ENCODE measurements at places on chromosomes 6 and 20.

GRCh38 chr6:80789912-80790570 is 683.6 kb downstream of the BCKDHB start:
- no peak for DNase-seq

DNA sequence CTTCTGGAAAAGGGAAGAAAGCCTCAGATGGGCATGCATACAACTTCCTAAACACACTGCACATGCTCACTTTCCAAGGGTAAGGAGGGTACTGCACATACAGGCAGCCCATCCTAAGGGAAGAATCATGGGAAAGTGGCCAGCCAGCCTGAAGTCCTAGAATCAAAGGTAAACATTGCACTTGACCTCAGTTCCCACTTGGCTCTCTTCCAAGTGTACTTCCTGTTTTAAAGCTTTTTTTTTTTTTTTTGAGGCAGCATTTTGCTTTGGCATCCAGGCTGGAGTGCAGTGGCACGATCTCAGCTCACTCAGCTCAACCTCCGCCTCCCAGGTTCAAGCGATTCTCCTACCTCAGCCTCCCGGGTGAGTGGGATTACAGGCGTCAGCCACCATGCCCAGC is 225.3 kb upstream of the EPHA7 start:
- DNase-seq, result no peak

DNA sequence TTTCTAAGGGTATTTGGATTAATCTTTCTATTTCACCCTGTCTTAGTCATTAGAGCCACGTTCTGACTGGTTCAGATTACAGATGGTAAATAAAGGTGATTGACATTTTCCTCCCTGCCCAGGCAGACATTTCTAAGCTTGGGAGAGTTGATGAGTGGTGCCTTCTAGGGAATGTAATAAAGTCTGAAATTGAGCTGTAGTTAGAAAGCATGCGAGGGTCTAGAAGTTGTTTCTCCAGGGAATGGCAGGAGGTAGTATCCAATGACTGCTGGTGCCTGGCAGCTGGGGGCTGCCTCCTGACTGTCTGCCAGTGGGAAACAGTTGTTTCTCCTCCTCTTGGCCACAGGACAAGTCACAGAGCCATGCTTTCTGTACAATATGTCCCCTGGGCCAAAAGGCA is 14.6 kb downstream of the EDN3 start:
- DNase-seq, result no peak

GRCh38 chr6:54214286-54214685 is 94.0 kb upstream of the TINAG start:
- no peak for DNase-seq

GRCh38 chr6:130827247-130828149 is at the start of gene SMLR1:
SMLR1 (plus strand) TSS chr6:130827406; CDS start chr6:130827414, 8 bp downstream.
- no peak for DNase-seq

DNA sequence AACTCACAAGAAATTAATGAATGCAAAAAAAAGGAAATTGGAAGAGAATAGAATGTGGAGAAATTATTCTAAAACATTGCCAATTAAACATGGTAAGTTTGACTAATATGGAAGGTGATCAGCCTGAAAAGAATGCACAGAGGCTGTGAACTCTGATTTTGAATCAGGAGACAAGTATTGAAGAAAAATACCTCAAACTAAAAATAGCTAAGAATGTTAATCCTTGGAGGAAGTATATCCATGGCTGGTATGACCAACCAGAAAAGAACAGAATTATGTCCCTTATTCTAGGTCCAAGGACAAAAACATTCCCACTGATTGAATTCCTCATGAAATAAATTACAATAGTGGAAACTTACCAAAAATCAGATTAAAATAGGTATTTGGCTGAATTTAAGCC is 7.3 kb upstream of the RIMS1 start:
- peak; percentile 21 for DNase-seq

- no peak for DNase-seq
These were observed 1.1 kb downstream of the CENPB start for GRCh38 chr20:3785240-3786125.

DNA sequence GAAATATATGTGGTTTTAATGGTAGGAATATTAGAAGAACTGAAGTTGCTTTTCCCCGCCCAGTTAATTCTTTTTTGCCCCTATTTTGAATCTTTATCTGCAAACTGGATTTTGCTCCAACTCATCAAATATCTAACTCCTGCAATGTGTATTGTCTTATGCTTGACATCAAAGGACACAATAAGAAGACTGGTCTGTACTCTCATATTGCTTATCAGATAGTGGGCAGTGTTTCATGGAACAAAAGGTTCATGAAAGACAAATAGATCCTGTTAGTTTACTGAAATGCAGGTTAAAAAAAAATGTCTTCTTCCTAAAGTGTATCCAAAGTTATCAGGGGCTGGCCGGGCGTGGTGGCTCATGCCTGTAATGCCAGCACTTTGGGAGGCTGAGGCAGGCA is 27.7 kb upstream of the GTF3C6 start:
- DNase-seq, result no peak

DNA sequence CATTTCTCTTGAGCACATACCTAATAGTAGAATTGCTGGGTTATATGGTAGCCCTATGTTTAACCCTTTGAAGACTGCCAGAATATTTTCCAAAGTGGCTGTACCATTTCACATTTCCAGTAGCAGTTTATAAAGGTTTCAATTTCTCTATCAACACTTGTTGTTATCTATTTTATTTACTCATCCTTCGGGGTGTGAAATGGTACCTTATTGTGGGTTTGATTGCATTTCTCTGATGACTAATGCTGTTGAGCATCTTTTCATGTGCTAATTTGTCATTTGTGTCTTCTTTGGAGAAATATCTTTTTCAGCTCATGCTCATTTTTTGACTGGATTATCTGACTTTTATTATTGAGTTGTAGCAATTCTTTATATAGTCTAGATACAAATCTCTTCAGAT is 5.4 kb downstream of the ENPP4 start:
- no peak for DNase-seq

GRCh38 chr6:160070427-160070826 is 51.2 kb upstream of the SLC22A1 start:
- no peak for DNase-seq

- DNase-seq, result no peak
These were observed at the start of gene NHSL1 for GRCh38 chr6:138499303-138500018. NHSL1 (minus strand) TSS chr6:138499494; CDS start chr6:138499290, 204 bp downstream.

GRCh38 chr6:168841609-168842278 is 400.8 kb downstream of the SMOC2 start:
- DNase-seq, result no peak

DNA sequence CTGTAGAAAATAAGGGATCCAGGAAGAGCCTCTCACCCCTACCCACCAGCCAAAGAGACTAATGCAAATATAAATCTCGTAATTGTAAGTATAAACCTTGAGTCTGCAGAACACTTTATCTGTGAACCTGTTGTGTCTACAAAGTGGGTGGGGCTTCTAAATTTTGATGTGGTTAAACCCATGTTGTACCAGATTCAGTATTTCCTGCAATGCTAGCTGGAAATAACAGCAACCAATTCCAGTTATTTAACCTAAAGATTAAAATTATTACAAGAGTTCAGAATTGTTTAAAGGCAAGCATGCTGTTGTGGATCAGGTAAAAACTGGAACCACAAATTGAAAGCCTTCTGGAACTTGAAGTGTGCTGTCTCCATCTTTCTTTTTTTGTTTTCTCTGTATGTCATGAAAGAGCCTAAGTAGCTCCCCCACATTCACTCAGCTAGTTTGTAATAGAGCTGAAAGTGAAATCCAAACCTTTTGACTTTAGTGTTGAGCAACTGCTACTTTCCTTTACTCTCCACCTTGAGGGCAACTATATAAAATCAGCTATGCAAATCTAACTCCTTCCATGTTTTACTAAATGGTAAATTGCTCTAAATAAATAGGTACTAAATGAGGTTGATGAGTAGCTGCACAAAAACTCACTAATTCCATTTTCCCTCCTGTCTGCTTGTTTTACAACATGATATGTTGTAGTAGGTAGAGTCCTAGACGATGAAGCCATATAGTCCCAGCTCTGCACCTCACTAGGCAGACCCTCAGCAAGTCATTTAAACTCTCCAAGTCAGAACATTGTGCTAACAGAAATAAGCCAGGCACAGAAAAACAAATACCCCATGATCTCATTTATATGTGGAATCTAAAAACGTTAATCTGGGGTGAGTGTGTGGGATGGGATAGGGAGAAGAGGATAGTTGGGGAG is 17.9 kb upstream of the THEMIS start:
- no peak for DNase-seq

DNA sequence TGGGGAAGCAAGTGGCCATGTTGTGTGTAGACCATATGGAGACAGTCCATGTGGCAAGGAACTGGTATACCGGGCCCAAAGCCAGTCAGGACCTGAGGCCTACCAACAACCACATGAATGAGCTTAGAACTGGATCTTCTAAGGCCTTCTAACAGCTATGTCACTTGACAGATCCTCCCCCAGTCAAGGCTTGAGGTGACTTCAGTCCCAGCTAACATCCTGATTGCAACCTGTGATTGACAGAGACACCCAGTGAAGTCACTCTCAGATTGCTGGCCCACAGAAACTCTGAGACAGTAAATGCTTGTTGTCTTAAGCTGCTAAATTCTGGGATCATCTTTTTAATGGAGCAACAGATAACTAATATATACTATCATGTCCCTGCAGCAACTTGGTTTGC is 32.9 kb downstream of the AHI1 start:
- DNase-seq, result no peak

DNA sequence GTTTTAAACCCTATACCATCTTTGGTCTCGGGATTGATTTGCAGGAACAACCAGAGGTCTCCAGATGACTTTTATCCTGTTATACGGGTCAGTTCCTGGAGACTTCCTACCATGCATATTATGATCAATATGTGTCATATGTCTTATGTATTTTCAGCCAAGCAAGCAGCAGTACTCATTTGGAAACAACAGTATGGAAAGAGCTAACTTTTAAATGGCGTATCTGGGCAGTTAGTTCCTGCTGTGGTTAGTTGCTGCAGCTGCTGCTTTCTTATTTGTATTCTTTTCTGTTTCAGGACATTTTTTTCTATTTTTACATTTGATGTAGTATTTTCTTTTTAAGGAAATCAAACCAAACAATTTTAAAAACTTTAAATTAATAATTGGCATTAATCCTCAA is 207.5 kb downstream of the MANEA start:
- DNase-seq, result no peak

DNA sequence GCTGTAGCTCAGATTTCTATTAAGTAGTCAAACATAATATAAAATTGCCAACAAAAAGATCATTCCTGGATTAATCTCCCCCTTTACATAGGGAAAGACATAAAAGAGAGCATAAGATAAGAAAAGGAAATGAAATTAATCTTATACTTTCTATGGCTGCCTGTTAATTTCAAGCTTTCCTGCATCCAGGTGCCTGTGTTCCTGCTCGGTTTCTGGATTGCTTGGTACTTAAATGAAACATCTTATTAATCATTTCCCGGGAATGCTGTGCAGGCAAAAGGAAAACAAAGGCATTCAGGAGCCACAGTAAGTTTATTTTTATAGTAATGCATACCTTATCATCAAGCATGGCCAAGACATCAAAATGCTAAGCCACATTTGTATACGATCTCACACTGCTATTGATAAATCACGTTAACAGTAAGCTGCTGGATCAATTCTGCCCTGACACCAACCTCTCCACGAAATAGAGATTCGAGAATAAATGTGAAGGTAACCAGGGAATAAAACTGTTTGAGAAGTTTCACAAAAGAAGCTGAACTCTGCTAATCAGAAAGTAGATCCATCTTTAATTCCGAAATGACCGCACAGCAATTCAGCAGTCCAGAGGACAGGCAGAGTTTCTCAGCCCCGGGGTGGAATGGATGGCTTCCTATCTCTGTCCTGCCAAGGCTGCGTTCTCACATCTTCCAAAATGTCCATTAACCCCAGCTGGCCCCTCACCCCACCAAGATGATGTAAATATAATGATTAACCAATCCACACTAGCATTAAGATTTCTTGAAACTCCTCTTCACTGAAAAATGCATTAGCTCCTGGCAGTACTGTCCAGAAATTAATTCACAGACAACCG is 32.6 kb upstream of the APCDD1L start:
- DNase-seq, result no peak

GRCh38 chr20:55229451-55229850 is 754.1 kb downstream of the DOK5 start:
- DNase-seq, result no peak

- no peak for DNase-seq
These were observed 185.8 kb downstream of the TTLL2 start for GRCh38 chr6:167510648-167511047.

DNA sequence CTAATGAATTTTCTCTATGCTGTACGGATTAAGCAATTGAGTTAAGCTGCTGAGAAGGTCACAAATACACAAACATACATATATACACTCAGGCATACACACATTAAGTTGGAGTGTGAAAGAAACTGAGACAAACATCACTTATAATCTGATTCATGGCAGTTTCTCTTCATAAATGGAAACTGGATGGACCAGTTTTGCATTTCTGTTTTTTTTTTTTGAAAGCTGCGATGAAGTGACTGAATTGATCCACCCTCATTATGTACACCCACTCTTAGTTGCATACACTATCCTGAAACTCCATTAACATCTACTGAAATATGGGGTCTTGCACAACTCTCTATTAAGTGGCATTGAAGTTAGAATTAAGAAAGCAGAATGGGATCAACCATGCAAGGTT is 32.9 kb upstream of the TENT5A start:
- no peak for DNase-seq

GRCh38 chr6:6583836-6584235 is 4.7 kb upstream of the LY86 start:
- DNase-seq, result no peak

DNA sequence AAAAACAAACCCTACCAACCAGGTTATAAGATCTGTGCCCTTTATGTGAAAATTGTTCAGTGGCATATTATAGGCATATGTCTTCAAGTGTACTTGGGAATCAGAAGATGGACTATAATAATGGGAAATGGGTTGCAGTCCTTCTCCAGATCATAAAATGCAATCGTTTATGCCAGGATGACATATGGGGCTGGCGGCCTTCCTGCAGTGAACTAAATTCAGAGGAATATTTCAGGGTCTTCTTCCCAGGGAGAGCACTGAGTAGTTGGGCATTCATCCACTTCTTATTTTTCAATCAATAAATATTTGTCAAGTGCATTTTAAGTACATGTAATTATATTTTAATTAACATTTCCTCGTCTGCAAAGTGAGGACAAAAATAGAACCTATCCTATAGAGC is 176.2 kb upstream of the CNR1 start:
- DNase-seq, result no peak

Measured in AG09309 (cell line).